ENCODE measurements at places on chromosomes 12 and 14. TPM values are rescaled to one million over a fixed set of nuclear protein-coding genes. Genes with fewer than 3 reads are reported as not detected.

- no peak overlapping the region for H3K4me3 ChIP-seq
- DNase-seq = no peak
- no peak overlapping the region for H3K27ac ChIP-seq
These were observed 282.1 kb upstream of the NPAS3 start for GRCh38 chr14:32656601-32657000.

DNA sequence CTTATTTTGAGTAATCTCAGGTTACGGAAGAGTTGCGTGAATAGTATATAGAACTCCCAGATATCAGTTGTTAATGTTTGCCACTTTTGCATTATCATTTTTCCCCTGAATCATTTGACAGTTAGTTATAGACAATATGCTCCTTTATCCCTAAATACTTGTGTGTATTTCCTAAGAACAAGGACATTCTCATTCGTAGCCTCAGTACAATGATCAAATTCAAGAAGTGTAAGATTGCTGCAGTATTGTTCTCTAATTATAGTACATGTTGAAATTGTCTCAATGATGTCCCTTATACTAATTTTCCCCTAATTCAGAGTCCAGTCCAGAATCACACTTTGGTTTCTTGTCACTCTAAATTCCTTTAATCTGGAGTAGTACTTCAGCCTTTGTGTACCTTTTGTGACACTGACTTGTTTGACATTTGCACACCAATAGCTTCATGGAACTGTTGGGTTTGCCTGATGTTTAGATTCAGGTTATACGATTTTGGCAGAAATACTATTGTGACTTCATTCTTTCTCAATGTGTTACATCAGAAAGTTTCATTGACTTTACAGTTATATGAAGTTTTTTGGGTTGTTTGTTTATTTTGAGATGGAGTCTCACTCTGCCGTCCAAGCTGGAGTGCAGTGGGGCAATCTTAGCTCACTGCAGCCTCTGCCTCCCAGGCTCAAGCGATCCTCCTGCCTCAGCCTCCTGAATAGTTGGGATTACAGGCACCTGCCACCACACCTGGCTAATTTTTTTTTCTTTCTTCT, 13.1 kb downstream of the DYNC1H1 start:
- DNase-seq = no peak
- no peaks in the 10 kb centered on the region for H3K27me3 ChIP-seq
- peaks cover 41% of the 10 kb centered on the region for H3K36me3 ChIP-seq
- no peaks in the 10 kb centered on the region for H3K4me1 ChIP-seq

DNA sequence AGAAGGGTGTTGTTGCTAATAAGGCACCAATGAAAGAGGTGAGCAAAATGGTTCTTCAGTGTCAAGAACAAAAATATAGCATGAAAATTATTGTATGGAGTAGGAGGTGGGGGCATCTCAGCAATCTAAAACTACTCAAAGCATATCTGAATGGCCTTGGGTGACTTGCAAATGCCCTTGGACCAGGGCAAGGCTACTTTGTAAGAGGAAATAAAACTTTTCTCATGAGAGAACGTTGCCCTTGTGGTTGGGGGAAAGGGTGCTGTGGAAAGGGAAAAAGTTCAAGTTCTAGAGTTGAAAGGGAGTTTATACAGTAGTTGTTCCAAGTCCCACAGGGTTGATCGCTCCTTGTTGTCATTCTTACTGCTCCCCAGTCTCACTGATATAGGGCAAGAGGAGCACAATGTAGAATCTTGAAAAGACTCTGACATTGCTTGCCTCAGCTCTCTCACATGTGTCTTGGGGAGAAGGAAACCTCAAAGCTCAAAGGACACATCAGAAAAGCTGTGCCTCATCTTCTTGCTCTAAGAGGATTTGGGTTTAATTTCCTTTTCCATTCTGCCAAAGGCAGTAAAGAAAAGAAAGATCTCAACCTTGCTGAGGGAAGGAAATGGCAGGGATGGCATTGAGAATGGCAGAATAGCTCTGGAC, 270.5 kb downstream of the DUSP6 start:
- no peak for DNase-seq
- H3K4me1 ChIP-seq = peaks cover 11% of the 10 kb centered on the region
- H3K27ac ChIP-seq = no peak overlapping the region
- H3K36me3 ChIP-seq = no peaks in the 10 kb centered on the region
- H3K27me3 ChIP-seq = no peaks in the 10 kb centered on the region
- no peak overlapping the region for H3K4me3 ChIP-seq

DNA sequence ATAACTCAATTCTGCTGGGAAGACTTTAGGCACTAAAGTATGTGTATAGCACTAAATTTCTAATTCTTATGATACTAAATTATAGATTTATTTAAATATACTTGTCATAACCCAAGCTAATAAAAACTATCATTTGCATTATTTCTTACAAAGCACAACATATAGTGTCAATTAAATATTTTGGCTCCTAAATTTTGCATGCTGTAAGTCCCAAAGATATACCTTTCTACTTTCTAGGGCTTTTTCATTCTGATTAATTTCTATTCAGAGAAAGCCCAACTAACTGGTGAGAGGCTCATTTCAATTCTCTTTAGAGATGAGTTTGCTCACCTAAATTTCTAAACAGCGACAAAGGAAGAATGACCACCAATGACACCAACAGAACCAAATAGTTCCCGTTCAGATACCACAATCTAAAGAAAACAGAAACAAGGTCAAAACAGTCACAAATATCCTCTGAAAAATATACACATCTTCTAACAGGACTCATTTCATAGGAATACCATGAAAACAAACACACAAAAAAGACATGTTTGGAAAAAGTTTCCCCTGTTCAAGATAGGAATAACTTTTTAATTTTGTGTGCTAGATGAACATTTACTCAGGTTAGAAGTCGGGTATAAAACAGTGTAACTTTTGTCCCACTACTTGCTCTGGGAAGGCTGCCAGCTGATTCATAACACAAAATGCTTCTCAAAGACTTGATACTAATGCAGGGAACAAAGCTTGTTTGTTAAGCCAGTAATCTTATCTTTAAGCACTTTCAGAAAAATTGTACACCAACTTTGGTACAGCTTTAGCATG, 7.6 kb downstream of the SLC38A2 start:
- H3K4me1 ChIP-seq = peaks cover 25% of the 10 kb centered on the region
- no peaks in the 10 kb centered on the region for H3K27me3 ChIP-seq
- peak overlapping the region; percentile 33 for H3K27ac ChIP-seq
- peak; percentile 88 for DNase-seq
- H3K36me3 ChIP-seq = peaks cover 100% of the 10 kb centered on the region

GRCh38 chr12:127606476-127607015, 660.4 kb upstream of the TMEM132C start:
- H3K4me1 ChIP-seq = peaks cover 2% of the 10 kb centered on the region
- no peaks in the 10 kb centered on the region for H3K36me3 ChIP-seq
- no peak overlapping the region for H3K4me3 ChIP-seq
- no peaks in the 10 kb centered on the region for H3K27me3 ChIP-seq
- no peak for DNase-seq

- H3K4me3 ChIP-seq = no peak overlapping the region
- no peak overlapping the region for H3K27ac ChIP-seq
- peaks cover 3% of the 10 kb centered on the region for H3K4me1 ChIP-seq
- H3K36me3 ChIP-seq = no peaks in the 10 kb centered on the region
- no peaks in the 10 kb centered on the region for H3K27me3 ChIP-seq
These were observed 3.8 kb downstream of the CBLN3 start for GRCh38 chr14:24425704-24426103.

- H3K27ac ChIP-seq = no peak overlapping the region
- no peaks in the 10 kb centered on the region for H3K36me3 ChIP-seq
- H3K4me3 ChIP-seq = no peak overlapping the region
- no peak for DNase-seq
These were observed 4.7 kb downstream of the CISTR start for GRCh38 chr12:53747095-53747494.

GRCh38 chr14:92990456-92991430, 67.8 kb downstream of the CHGA start:
- no peaks in the 10 kb centered on the region for H3K36me3 ChIP-seq
- peaks cover 13% of the 10 kb centered on the region for H3K4me1 ChIP-seq
- H3K27ac ChIP-seq = peak overlapping the region; percentile 60
- no peak overlapping the region for H3K4me3 ChIP-seq
- no peak for DNase-seq
- no peaks in the 10 kb centered on the region for H3K27me3 ChIP-seq

- no peak overlapping the region for H3K27ac ChIP-seq
- no peaks in the 10 kb centered on the region for H3K36me3 ChIP-seq
- no peak overlapping the region for H3K4me3 ChIP-seq
- no peaks in the 10 kb centered on the region for H3K27me3 ChIP-seq
- no peak for DNase-seq
These were observed 56.0 kb upstream of the ACSS3 start for GRCh38 chr12:81021834-81022233.

GRCh38 chr12:75884465-75884985, 147.1 kb downstream of the PHLDA1 start:
- H3K4me3 ChIP-seq = no peak overlapping the region
- no peaks in the 10 kb centered on the region for H3K36me3 ChIP-seq
- H3K27me3 ChIP-seq = no peaks in the 10 kb centered on the region
- H3K4me1 ChIP-seq = no peaks in the 10 kb centered on the region

DNA sequence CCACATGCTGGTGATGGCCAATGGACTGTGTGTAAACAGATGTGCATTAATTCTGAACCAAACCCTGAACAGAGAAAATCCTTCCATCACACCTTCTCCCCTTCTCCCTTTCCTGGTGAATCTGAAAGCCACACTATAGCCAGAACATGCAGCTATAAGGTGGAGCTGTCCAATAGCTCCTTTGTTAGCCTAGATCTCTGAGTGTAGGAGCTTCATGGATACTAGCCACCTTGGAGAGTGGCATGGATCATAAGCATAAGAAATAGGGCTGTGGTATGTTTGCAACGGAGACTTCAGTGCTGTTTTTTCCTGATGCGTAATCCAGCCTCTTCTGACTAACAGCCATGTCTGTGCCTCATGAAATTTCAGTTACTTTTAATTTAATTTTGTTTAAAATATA, 364.5 kb downstream of the BTG1 start:
- peak; percentile 42 for DNase-seq
- no peak overlapping the region for H3K4me3 ChIP-seq

DNA sequence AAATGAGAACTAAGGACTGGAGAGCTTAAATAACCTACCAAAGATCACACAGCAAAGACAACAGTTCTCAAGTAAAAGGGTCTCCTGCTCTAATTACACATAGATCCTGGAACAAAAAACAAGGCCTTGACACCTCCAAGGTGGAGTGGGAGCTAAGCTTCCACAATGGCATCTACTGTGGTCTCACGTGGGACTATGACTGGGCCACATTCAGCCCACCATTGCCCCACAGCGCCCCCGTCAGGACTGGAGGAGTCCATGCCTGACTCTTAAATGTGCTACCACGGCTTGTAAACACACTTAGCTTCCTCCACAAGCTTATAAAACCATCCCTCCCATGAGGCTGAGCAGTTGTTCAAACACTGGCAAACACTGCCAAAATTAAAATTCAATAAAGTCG, 88.5 kb downstream of the GCH1 start:
- no peak for DNase-seq
- H3K27ac ChIP-seq = no peak overlapping the region
- H3K4me1 ChIP-seq = no peaks in the 10 kb centered on the region
- H3K4me3 ChIP-seq = no peak overlapping the region

- H3K27me3 ChIP-seq = no peaks in the 10 kb centered on the region
- H3K4me1 ChIP-seq = no peaks in the 10 kb centered on the region
- no peak overlapping the region for H3K4me3 ChIP-seq
- no peaks in the 10 kb centered on the region for H3K36me3 ChIP-seq
- DNase-seq = no peak
These were observed 58.7 kb upstream of the RD3L start for GRCh38 chr14:104001003-104001402.

DNA sequence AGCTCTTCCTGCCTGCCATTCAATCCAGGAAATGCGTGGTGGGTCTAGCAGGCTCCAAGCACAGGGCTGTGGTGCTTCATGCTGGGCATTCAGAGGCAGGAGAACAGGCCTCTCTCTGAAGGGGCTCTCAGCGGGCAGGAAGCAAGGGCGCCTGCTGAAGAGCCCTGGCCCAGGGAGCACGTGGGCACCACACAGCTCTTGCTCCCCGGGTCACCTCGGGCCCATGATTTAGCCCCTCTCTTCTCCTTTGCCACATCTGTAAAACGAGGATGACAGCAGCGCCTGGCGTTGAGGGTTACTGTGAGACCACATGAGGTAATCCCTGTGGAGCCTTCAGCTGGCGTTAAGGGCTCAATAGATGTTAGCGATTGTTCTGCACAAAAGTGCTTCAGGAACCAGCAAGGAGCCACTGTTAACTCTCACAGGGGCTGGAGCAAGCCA, 37.6 kb upstream of the SPTLC2 start:
- no peaks in the 10 kb centered on the region for H3K27me3 ChIP-seq
- DNase-seq = no peak
- H3K27ac ChIP-seq = no peak overlapping the region

GRCh38 chr12:88309546-88309945, 167.4 kb downstream of the TMTC3 start:
- peaks cover 21% of the 10 kb centered on the region for H3K4me1 ChIP-seq
- no peaks in the 10 kb centered on the region for H3K27me3 ChIP-seq
- no peaks in the 10 kb centered on the region for H3K36me3 ChIP-seq
- peak; percentile 59 for DNase-seq

DNA sequence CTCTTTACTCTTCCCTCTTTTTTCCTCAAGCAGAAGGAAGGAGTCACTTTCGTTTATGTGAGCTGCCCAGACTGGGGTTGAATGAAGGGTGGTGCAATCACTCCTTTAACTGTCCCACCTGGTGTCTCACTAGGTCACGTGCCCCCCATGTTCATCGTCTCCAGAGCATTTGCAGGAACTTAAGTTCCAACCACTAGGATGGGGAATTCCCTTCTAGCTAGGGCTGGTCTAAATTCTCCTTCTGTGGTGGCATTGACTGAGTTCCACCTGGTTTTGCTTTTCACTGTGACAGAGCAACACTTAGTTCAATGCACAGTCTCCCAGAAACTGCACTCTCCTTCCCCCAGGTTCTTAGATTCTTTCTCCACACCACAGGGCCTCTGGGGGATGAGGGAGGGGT, 9.5 kb downstream of the FANCM start:
- H3K4me3 ChIP-seq = no peak overlapping the region
- H3K36me3 ChIP-seq = no peaks in the 10 kb centered on the region
- H3K27me3 ChIP-seq = no peaks in the 10 kb centered on the region
- no peaks in the 10 kb centered on the region for H3K4me1 ChIP-seq
- no peak for DNase-seq

DNA sequence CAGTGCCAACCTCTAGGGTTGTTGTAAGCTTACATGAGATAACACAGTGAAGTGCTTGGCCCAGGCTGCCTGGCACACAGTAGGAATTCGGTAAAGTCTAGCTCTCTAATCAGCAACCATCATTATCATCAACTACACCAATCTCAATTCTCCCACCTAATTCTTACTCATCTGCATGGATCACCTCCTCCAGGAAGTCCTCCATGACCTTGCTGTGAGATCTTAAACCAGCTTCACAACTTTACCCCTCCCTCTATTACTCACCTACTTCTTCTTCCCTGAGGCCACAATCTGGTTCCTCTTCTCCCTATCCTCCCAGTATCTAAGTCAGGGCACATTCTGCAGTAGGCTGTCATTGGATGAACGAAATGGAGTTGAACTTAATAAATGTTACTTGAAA, 67.3 kb downstream of the GSC start:
- no peak overlapping the region for H3K27ac ChIP-seq
- DNase-seq = no peak
- H3K4me3 ChIP-seq = no peak overlapping the region
- H3K36me3 ChIP-seq = no peaks in the 10 kb centered on the region
- H3K27me3 ChIP-seq = peaks cover 9% of the 10 kb centered on the region
- no peaks in the 10 kb centered on the region for H3K4me1 ChIP-seq

CAPRIN2 gene
- total RNA-seq = 38.4 TPM

GLRX5 gene
- total RNA-seq = 80.8 TPM

SPX gene
- 1.5 TPM for total RNA-seq

RAB3IP gene
- 81.4 TPM for total RNA-seq

PRKCH gene
- total RNA-seq = 128 TPM

BBOF1 gene
- total RNA-seq = 7.6 TPM

HOXC12 gene
- total RNA-seq = not detected

Measured in cardiac muscle cell (in vitro differentiated cells and primary cell).